ENCODE measurements at places on chromosomes 5 and 9.

DNA sequence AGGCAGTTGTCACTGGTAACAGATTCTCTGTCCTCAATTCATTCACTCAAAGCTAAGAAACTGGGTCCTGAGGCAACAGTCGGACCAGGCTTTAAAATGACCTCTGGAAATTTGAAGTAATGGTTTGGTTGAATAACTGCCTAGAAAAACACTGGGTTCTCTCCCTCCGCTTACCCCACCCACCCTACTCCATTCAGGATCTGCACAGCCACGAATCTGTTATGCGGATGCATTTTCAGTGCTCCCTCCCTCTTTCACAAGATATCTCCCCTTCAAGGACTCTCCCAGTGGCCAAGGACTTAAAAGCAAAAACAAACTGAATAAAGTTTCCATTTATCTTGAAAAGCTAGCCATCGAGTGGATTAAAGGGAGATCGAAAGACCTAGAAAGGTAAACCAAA is 260.2 kb upstream of the ANKRD55 start:
- DNase-seq: no peak

GRCh38 chr5:74017786-74018211 is 391.8 kb downstream of the ARHGEF28 start:
- no peak for DNase-seq

DNA sequence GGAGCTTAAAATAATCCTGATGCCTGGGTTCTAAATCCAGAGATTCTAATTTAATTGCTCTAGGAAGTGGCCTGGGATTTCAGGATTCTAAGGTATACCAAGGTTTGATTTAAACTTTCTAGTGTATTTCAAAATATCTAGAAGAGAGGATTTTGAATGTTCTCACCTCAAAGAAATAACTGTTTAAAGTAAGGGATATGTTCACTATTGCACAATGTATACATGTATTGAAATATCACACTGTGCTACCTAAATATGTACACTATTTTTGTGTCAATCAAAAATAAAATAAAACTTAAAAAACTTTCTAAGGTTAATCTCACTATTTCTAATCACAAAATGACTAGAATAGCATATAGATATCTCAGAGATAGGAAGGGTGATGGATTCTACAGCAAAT is 34.0 kb downstream of the TNFSF8 start:
- no peak for DNase-seq

DNA sequence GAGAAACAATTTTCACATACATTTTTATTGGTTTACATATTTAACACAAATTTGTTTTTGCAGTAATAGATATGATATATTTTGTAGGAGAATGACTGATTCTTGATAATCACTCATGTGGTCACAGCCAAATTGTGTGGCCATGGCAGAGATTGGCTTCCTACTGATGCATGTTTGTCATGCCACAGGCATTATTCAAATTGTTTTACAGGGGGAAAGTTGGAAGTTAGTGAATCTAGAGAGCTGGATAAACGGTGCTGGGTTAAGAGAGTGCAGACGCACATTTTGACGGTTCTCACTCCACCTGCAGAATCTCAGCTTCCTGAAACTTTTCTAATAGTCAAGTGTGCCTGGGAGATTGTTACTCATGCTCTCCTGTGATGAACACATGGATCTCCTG is 91.1 kb upstream of the FBN2 start:
- DNase-seq: no peak

DNA sequence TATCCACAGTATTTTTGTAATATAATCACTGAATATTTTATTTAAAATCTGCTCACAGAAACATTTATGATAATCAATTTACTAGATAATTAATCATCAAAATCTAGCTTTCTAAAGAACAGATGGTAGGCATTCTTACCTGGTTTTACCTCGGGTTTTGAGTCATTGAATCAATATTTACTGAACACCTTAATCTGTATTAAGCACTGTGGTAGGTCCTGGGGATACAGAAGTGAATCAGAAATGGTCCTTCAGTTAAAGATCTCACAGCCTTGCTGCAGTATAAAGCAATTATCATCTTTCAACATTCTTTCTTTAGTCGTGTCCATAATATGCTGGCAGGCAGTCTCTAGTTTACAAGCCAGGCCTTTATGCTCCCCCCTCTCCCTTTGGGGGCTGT is 2.0 kb upstream of the MEIKIN start:
- DNase-seq: no peak
